Breast epithelium (tissue), 4 donors: ENCODE measurements at places on chromosomes 4 and X.
A peak's percentile ranks its signal among the peaks of the same experiment; 100 is the strongest.

DNA sequence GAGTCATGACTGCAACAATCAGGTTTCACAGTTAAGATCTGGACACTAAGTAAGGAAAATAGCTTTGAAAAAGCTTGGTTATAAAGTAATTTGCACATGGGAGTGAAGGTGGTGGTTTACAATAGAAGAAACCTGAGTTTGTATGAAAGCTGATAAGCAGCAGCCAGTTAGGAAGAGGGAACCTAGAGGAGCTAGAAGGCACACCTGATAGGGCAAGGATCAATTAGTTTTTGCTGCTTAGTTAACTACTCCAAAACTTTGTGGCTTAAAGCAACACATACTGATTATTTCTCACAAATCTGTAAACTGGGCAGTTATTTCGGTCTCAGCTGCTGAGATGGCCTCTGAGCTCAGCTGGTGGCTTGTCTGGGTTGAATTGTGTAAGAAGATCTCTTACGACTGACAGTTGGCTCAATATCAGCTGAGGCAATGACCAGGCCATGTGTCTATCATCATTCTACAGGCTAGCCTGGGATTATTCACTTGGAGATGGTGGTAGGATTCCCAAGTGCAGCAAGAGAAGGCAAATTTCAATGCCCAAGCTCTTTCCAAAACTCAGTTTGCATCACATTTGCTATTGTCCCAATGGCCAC lies 255.0 kb upstream of the PITX2 start:
- no peak for DNase-seq

DNA sequence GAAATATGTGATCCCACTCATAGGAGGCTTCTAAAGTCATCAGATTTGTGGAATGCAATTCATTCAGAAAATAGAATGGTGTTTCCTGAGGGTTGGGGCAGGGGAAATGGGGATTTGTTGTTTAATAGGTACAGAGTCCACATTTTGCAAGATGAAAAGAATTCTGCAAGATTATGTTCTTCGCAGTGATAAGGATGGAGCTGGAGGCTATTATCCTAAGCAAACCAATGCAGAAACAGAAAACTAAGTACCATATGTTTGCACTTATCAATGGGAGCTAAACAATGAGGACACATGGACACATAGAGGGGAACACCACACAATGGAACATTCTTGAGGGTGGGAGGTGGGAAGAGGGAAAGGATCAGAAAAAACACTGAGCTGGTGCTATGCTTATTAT lies 144.3 kb upstream of the NLGN4X start:
- DNase-seq, result no peak

GRCh38 chr4:8817813-8818062 lies 53.9 kb downstream of the HMX1 start:
- DNase-seq, result peak; percentile 27

- DNase-seq, result no peak
Observed at GRCh38 chr4:85995361-85995760, 364.5 kb downstream of the MAPK10 start.

GRCh38 chrX:35841872-35842271 lies 43.7 kb downstream of the MAGEB16 start:
- DNase-seq, result no peak

- no peak for DNase-seq
Observed at GRCh38 chr4:112973750-112974251, 75.7 kb upstream of the ANK2 start.

DNA sequence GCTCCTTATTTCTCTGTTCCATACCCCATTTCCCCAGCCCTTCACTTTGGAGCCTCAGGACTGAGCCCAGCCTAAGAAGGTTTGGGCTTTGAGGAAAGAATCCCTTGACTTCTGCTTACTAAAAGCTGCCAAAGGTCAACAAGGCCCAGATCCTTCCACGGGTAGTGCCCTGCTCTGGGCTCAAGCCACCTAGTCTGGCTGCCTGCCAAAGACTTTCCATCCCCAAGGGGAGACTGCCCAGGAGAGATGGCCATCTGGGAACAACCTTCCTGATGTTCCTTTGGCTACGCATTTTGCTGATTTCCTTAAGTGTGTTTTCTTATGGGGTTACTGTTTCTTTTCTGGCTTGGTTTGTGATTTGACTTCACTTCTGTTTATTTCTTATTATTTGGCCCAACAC lies 49.8 kb upstream of the NDP start:
- no peak for DNase-seq

- DNase-seq, result no peak
Observed at GRCh38 chr4:52983563-52984303, 121.6 kb downstream of the RASL11B start.

DNA sequence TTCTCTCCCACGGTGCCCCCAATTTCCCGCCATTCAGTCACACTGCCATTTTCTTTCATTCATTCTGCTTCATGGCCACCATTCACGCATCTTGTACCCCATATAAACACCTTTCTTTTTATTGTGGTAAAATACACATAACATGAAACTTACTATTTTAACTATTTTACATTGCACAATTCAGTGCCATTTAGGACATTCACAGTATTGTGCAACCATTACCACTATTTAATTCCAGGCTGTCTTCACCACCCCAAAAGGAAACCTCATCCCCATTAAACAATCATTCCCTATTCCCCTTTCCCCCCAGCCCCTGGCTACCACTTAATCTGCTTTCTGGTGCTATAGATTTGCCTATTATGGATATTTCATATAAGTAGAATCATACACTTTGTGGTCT lies 15.9 kb downstream of the SPACA5 start:
- DNase-seq, result no peak

GRCh38 chrX:69154051-69154450 lies 11.2 kb downstream of the PJA1 start:
- DNase-seq, result no peak

- no peak for DNase-seq
Observed at GRCh38 chr4:82780170-82780751, 18.3 kb downstream of the SCD5 start.

DNA sequence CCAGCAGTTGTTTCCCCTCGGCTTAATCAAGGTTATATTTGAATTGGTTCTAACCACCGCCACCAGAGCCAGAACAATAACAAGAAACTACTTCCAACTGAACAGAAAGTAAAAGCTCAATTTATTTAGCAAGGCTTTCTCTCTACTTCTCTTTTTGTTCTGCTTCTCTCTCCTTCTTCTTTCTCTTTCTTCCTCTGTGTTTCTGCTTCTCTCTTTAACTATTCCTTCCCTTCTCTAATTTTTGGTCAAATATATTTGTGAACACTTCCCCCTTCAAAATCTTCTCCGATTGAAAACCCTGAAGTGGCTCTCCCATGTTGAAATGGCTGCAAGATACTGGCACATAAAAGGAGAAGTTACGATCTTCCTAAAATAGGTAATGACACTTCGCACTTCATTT lies 1195.9 kb upstream of the PRKX start:
- DNase-seq, result no peak

DNA sequence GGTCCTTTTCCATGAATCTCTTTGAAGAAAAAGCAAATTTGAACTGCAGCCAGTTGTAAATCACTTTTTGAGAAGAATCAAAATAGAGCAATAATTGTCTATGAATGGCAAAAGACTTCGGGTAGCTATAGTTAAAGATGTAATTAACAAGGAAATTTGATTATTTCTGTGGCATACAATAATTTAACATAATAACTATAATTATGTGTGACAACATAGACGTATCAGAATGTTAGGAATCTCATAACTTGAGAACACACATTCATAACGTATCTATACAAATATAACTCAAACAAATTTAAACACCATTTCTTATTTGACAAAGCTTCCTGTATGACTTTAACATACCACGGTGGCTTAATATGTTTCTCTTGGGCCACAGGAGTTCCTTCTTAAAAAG lies 36.0 kb upstream of the NSG1 start:
- DNase-seq, result no peak

DNA sequence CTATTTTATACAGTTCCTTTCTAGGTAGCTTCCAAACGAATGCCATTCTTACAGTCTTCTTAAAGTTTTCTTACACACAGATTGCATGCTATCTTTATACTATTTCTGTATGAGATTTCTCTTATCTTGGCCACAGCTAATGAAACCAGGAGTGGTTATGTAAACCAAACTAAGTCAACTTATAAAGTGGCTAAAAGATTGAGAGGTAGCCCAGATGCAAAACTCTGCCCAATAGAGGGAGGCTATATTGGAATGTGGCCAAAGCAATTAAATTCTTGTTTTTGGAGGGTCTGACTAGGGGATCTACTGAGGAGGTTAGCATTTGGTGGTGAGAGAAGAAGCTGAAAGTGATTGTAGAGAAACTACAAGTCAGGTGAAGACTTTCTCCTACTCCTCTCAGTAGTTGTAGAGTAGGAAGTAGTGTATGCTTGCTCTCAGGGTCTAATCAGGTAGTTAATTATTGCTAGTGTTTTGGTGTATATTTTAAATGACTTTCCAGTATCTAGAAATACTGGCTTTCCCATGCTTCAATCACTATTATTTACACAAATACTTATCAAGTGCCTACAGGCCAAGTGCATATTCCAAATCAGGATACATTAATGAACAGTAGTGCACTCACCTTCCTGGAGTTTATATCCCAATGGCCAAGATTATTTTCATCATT lies 104.2 kb upstream of the HPGD start:
- DNase-seq, result no peak

GRCh38 chr4:10981096-10981495 lies 296.5 kb upstream of the CLNK start:
- DNase-seq, result no peak

DNA sequence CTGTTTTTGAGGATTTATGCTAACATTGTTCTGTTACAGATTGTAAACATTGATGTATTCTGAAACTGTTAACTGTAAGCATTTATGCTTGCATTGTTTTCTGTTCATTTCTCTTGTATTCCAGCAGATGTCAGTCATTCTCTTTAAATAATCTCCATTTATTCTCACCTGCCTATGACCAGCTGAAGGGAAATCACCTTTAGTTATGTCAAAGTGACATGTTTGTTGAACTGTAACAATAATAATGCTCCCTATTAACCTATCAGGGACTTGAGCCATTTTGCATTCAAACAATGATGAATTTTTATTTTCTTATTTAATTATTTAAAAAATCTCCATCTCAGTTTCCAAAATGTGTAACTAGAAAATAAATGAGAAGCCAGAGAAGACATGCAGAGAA lies 58.0 kb downstream of the SPCS3 start:
- DNase-seq, result no peak

DNA sequence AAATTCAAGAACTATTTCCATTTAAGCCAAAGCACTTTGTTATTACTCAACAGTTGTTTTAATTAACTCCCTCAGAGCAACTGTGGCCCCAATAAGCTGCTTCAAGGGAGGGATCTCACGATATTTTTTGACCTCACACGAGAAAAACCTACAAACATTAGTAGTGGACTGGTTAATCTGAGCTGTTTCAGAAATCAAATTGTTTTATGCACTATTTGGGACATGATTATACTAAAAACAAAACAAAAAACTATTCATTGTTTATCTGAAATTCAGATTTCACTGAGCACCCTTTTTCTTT lies 74.3 kb downstream of the DCHS2 start:
- DNase-seq, result no peak

- no peak for DNase-seq
Observed at GRCh38 chrX:118824173-118824730, 628 bp downstream of the ZCCHC12 start.
